ENCODE measurements at places on chromosomes 3 and 15.

DNA sequence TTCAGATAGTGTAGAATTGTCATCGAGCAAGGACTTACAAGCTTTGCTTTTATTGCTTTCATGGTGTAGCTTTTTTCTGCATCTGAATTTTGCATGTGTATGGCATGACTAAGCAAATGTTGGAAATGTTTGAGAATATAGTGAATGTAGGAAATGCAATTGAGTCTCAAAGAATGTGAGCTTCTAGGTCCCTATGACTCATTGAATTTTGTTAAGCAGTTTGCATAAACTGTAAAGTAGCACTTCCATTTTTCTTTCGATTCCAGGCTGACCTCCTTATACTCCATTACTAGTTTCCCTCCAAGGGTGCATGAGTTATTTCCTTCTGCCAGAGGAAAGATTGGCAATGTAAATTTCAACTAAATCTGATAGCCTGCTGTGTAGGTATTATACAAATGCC, 619.2 kb downstream of the DIPK2A start:
- no peak for DNase-seq

DNA sequence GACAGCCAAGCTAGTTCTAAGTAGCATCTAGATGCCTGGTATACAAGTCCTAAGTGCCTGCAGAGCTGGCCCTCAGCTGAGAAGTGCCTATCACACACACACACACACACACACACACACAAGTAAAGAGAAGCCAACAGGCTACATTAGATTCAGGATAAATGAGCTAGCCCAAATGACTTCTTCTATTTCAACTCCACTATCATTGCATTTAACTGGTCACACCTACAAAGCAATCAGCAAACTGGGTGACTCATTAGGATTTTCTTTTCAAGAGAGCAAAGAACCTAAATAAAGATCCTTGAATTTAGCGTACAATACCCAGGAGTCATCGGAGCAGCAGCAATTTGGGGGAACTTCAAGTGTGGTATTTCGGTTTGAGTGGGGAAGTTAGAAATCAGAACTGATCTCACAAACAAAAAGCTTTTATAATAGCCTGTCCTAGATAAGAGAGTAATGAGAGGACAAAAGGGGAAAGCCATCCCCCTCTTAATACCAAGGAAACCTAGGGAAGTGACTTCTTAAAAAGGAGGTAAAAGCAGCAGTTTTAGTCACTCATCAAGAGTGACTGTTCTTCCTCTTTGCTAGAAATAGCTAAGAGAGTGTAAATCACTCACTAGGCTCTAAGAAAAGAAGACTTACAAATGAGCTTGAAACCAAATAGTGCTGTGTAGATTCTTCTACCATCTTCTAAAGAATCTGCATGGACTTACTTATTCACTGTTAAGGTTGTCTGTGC, 112.7 kb downstream of the TNIK start:
- no peak for DNase-seq

- no peak for DNase-seq
These were observed 81.4 kb upstream of the LMOD3 start for GRCh38 chr3:69203631-69204314.

GRCh38 chr3:117439812-117440211, 730.2 kb downstream of the TUSC7 start:
- DNase-seq: no peak

DNA sequence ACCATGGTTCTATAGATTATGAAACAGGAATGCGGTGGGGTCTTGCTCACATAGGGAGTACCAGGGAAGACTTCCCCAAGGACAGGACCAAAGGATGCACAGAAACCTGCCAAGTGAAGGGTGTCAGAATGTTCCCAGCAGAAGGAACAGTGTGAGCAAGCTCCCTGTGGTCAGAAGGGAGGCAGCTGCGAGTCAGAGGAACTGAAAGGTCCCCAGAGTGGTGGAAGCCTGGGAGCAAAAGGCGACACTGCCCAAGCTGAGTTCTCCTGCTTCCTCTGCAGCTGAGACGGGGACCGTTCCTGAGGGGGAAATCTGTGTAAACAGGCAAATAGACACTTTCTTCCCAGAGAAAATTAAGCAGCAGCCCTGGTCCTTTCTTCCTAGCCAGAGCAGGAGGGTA, 14.2 kb upstream of the SLC6A6 start:
- no peak for DNase-seq

DNA sequence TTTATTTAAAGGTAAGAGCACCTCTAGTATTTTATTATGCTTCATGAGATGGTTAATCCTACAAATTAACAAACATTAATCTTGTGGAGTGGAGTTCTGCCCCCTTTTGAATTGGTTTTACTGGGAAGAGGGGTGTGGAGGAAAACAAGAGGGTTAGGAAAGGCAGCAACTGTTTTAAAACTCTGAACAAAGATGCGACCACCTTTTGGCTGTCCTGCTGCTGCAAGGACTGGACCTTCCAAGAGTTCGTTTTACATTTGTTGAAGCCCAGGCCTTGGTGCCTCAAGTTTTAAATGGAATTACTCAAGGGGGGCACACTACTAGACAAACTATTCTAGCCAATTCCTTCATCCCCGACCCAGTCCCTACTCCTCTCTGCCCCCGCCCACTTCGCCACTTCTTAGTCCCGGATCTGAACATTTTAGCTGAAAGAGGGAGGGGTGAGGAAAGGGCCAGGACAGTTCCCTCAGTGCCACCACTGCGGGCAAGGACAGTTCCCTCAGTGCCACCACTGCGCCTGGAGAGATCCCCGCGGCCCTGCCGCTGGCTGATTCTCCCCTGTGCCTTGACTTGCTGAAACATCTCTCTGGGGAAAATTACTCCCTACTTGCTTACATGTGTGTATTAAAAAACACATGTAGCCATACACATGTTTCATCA, 11.2 kb downstream of the SOX2 start:
- no peak for DNase-seq

DNA sequence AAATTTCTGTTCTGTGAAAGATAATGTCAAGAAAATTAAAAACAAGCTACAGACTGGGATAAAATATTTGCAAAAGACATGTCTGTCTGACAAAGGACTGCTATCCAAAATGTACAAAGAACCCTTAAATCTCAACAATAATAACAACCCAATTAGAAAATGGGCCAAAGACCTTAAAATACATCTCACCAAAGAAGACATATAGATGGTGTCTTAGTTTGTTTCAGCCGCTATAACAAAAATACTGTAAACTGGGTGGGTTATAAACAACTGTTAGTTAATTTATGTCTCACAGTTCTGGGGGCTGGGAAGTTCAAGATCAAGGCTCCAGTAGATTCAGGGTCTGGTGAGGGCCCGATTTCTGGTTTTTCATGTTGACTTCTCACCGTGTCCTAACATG, 106.2 kb upstream of the AGTR1 start:
- DNase-seq: no peak

Measured in stimulated activated CD8-positive, alpha-beta memory T cell treated with anti-CD3 and anti-CD28 coated beads, Interleukin-7, amount 100 ng/mL, for 4 hours (primary cell).